ENCODE measurements at places on chromosomes 1 and 21.

DNA sequence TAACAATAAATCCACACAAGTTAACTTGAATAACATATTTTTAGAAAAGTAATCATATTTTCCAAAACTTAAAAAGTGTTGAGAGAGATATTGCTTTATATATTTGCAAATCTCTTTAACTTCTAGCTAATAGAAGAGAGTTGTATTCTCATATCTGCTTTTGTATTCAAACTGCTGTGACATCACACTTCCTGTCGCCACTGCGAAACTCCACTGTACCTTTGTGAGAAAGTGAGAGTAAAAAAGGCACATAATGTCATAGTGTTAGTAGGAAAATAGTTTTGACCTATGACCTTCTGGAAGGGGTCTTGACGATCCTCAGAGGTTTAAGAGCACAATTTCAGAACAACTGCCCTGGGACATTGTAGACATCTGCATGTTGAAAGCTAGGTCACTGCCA lies 21.6 kb downstream of the AK5 start:
- no peak for DNase-seq

DNA sequence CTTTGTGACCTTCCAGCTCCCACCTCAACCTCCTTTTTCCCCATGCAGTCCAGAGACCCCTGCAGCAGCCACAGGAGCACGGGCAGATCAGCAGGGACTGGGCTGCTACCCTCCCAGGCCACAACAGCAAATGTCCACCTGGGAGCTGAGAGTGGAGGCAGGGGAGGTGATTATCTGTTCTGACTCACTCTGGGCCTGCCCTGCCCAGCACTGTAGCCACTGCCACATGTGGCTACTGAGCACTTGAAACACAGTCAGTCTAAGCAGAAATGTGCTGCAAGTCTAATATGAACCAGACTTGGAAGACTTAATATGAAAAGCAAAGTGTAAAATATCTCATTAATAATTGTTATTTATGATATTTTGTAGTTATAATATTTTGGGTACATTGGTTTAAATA lies 148.9 kb upstream of the VANGL1 start:
- no peak for DNase-seq

DNA sequence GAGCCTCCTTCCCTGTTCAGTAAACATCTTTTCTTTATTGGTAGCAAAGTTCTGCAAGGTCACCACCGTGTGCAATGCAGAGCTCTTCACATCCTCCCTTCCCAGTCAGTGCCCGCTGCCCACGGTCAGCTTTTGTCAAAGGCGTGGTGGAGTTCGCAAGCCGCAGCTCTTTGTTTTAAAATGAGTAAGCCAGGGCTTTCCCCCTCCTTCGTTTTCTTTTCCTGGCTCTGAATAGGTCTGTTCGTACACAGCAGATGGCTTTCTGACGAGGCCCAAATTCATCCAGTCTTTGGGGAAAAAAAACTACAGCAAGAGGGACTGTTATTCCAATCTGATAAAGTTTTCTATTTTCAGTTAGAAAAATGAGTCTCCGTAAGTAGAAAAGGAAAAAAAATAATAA lies 153.2 kb downstream of the LRIG2 start:
- DNase-seq, result no peak

- no peak for DNase-seq
Measured at GRCh38 chr1:53656747-53657530, 82.0 kb downstream of the GLIS1 start.

DNA sequence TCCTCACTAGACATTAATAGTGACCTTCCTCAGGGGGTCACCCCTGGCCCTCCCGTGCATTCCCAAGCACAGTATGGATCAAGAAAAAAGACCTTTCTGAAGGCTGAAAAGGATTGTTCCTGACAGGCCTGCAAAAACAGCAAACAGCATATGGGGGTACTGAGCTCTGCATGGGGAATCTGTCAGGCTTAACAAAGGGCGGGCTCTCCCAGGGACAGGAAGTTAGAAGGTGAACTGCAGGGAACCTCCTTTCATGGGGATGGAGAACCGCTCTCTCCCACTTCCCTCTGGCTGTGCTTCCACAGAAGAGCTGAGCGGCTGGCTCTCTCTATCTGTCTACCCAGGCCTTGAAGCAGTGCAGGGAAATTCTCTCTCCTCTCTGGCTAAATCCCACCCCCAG lies 91.7 kb downstream of the DTL start:
- no peak for DNase-seq

GRCh38 chr1:210342986-210343780 lies 14.5 kb downstream of the HHAT start:
- no peak for DNase-seq

DNA sequence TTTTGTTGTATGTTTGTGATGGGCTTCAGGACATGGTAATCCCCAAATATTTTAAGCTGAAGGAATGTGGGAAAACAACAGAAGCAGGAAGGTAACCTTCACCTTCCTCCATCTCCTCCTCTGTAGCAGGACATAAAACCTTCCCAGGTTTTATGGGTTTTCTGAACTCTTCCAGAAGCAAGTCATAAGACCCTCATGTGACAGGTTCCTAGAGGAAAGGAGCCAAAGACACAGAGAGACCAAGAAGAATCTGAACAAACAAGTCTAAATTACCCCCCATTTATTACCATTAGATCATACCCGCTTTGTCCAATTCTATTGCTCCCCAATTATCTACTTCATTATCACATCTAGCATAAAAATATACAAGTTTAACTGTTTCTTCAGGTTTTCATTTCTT lies 28.8 kb downstream of the SCMH1 start:
- no peak for DNase-seq
